ENCODE measurements at places on chromosomes 2 and 18.

- DNase-seq = no peak
Observed at GRCh38 chr2:191226196-191226595, 19.0 kb upstream of the MYO1B start.

DNA sequence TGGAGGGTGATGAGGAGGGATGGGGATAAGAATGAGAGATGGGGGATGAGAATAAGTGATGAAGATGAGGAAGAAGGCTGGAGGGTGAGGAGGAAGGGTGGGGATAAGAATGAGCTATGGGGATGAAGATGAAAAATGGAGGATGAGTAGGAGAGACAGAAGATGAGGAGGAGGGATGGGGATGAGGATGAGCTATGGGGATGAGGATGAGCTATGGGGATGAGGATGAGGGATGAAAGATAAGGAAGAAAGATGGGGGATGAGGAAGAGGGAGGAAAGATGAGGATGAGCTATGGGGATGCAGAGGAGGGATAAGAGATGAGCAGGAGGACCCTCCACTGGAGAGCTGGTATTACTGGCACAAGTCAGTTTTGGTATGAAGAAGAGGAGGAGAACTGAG, 231.5 kb downstream of the NAPG start:
- no peak for DNase-seq

DNA sequence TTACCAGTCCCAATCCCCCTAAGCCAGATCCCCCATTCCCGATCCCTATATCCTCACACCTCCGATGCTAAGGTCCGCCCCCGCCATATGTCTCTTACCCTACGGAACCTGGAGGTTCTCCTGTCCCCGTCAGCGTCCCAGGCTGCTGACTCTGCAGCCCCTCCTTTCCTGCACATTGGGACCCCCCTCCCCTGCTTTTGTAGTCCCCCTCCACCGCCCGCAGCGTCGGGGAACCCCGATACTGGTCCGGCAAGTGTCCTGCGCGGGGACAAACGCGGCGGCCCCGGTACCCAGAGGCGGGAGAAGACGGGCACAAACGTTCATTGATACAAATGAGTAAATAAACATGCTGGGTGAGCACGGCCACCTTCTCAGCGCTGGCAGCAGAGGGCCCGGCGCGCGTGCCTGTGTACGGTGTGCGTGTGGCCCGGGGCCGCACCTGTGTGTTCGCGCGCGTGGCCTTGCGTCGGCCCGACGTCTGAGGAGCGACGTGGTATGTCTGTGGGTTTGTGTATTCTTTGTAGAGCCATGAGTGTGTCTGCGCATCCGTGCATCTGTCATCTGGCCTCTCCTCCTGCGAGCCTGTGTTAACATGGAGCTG, 2.0 kb upstream of the CYP26B1 start:
- DNase-seq = no peak

- DNase-seq = no peak
Observed at GRCh38 chr2:196823750-196824522, 14.8 kb upstream of the C2orf66 start.

GRCh38 chr18:9658087-9658641, 43.8 kb upstream of the PPP4R1 start:
- DNase-seq = no peak

DNA sequence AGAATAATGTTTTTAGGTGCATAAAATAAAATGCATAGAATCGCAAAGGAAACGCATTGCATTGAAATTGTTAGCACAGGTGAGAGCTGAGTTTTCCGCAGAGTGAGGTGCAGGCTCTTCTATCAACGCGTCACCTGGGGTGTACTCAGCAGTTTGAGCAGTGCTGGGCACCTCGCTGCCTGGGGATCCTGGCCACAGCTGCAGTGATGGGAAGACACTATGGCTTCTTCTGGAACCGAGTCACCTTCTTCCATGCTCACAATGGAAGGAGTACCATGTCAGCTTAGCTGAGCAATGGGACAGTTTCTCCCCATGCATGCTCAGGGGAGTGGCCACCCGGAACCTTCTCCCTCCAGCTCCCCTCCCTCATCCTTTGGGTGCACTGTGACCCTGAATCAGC, 95.4 kb upstream of the OTOS start:
- no peak for DNase-seq

GRCh38 chr2:104871972-104872865, 18.3 kb downstream of the POU3F3 start:
- no peak for DNase-seq

GRCh38 chr2:109463891-109464290, 149.9 kb downstream of the SEPTIN10 start:
- DNase-seq = no peak

GRCh38 chr2:210617732-210618330, 61.4 kb downstream of the CPS1 start:
- DNase-seq = peak; percentile 43
